Glutamatergic neuron (in vitro differentiated cells): ENCODE measurements at places on chromosomes 5 and 9. TPM values are rescaled to one million over a fixed set of nuclear protein-coding genes. Genes with fewer than 3 reads are reported as not detected.

GRCh38 chr5:9653061-9653460 lies 22.9 kb upstream of the TAS2R1 start:
- DNase-seq, result no peak

TUSC1 gene
- total RNA-seq, result 7.4 TPM

DNA sequence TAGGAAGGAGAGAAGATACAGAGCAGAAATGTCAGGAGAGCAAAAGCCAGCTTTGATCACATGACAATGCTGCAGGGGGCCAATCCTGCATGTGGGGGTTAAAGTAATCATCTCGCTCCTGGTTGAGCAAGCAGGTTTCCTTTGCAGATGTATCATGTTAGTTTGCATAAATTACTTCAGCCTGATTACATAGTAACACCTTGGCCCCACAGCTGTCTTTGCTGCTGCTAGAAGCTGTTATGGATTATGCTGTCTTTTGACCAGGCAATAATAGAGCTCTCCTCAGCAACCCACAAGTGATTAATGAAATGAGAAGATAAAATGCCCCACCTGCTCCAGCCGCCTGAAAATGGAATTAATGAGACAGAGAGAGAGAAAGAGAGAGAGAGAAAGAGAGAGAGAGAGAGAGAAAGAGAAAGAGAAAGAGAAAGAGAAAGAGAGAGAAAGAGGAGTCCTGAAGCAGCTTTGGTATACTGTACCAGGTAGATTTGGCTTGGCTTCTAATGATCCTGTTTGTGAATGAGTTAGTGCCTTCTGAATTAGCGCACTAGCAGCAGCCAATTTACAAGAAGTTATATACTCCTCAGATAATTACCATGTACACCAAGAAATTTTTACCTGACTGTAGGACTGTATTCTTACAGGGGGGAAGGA lies 174.3 kb upstream of the RORB start:
- DNase-seq, result no peak

DNA sequence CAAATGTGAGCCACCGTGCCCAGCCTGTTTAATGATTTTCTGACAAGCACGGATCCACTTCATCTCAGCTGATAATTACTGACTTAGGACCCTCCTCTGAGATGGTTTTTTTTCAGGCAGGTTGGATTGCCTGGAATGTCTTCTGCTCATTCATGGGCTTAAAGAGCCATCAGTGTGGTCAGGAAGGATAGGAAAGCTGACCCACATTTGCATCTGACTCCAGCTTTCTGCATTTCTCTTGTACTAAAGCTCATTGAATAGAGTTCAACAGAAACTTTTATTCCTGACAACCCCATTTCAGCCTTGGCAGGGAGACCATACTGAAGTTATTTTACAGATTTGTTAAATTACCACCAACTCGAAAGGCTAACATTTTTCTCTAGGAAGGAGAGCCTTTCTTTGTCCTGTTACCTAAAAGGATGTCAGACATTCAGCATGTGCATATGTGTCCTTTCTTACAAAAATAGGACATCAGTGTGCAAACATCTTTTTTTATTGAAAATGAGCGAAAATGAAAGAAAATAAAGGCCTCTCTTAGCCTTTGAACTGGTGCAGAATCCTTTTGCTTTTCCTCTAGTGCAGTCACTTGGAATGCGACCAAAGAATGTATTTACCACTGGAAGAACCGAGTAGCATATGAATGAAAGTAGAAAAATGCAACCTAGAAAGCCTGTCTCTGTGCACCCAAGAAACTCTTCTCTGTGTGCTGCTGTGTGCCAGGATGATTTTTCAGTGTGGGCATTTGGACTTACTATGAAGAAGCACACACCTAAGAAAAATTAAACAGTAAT lies 26.6 kb downstream of the ADCY2 start:
- no peak for DNase-seq

STING1 gene
- not detected for total RNA-seq

NOP16 gene
- total RNA-seq, result 18.6 TPM

GRCh38 chr9:88015606-88016005 lies 41.3 kb upstream of the CDK20 start:
- DNase-seq, result no peak

GRCh38 chr5:110726249-110727024 lies at the start of gene TMEM232:
Gene TMEM232 (minus strand): TSS chr5:110726671. CDS start chr5:110667352, 59,319 bp downstream.
- DNase-seq, result peak; percentile 80
